Cortex of kidney (tissue), 1 donor: ENCODE measurements at places on chromosomes 7 and 10.

DNA sequence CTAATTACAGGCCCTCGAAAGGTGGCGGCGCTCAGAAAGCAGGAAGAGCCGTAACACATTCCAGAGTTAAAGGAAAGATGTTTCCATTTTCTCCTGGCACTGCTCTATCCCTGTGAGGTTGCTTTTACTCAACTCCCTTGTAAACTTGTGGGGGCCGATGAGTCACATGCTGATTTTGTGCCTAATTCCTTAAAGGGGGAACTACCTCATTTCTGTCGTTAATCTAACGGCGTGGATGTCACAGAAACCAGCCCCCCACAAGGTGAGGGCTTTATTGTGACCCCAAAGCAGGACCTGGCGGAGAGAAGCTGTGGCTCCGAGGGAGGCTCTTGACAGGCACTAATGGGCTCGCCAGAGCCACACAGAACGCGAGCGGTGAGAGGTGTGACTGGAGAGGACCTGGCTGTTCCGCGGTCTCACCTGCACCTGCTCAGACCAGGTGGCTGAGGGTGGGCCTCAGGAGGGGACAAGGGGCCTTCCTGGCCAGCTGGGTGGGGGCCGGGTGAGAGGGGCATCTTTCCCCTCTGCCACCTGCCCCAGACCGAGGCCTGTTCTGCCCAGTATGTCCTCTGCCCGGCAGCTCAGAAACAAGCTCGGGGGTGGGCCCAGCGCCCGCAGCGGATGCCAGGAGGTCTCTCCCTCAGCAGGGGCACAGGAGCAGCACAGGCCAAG is 50.9 kb downstream of the CALML3 start:
- no peak for DNase-seq

DNA sequence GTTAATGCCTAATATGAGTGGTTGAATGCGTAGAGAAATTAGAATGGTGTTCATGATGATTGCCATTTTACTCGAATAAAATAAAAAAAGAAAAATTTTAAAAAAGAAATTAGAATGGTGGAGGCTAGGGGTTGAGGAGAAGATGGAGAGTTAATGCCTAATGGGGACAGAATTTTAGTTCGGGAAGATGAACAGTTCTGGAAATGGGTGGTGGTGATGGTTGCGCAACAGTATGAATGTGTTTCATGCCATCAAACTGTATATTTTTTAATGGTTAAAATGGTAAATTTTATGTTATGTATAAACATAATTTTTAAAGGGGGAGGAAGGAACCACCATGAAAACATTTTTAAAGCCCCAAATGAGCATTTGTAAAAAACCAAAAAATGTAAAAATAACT is 140.1 kb upstream of the AGK start:
- DNase-seq, result no peak

- DNase-seq, result no peak
These were observed 15.3 kb downstream of the RASGEF1A start for GRCh38 chr10:43251419-43252165.

GRCh38 chr7:919924-920341 is 34.5 kb downstream of the ADAP1 start:
- no peak for DNase-seq

DNA sequence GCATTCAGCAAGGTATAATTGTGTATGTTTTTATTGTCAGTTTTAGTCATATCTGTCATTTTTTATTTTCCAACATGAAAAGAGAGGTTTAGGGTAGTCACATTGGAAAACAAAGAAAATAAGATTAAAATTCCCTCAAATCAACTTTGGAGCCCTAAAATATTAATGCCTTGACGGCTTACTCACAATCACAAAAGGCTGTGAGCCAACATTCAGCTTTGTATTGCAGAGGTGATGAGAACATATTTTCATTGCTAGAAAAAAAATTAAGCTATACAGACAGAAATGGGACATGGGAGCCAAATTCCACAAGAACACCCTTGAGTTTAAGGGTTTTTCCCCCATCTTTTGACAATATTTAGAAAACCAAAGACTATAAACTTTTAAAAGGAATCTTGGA is 30.2 kb downstream of the CALD1 start:
- DNase-seq, result no peak

GRCh38 chr10:73182568-73182967 is 14.6 kb downstream of the FAM149B1 start:
- no peak for DNase-seq

DNA sequence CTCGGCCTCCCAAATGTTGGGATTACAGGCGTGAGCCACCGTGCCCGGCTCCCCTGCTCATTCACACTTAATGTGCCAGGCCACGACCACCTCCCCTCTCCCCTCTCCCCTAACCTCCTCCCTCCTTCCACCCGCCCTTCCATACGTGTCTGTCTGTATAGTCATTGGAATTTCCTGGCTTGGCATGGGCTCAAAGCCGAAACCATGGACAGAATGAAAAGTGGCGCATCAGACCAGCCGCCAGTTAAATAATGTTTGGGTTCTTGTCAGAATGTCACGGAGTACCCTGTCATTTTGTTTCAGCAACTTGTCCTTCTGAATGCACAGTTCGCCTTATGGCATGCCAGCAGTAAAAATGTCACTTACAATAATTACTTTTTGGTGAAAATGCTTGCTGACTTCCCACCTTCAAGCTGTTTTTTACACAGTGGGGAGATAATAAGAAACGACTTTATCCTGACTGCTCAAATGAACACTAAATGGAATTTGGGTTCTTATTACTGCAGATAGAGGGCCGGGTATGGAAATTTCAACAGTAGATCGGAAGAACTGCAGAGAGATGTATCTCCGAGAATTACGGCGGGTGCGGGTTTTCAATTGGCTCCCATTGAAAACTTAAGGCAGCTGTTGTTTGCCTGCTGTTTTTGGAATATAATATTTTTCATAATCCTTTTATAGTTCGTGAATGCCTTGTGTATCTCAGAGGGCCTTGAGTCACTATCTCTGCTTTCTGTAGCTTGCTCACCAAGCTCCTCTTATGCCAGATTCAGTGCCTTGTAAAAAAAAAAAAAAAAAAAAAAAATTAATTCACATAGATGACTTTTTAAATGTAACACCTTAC is 65.5 kb upstream of the SH2B2 start:
- no peak for DNase-seq

DNA sequence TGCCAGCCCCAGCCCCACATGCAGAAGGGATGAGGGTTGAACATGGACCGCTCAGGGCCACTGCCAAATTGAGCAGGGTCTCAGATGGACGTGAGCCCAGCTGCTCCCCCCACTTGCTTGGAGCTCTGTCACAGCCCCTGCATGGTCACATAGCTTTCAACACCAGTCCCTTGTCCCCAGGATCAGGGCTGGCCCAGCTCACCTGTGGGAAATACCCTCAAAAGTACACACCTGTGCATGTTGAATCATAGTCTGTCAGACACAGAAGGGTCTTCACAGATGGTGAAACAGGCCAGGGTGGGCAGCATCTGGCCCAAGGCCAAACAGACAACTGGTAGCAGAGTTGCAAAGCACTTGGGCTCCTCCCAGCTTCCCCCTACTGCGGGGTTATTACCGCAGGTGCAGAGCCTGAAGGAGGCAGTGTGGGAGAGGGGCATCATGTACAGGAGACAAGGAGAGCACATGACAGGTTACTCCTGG is 77.6 kb upstream of the UNC5B start:
- DNase-seq, result no peak

GRCh38 chr10:129849452-129849750 is 114.7 kb downstream of the EBF3 start:
- DNase-seq, result no peak

- DNase-seq, result no peak
These were observed 56.9 kb upstream of the AOAH start for GRCh38 chr7:36781011-36781738.

DNA sequence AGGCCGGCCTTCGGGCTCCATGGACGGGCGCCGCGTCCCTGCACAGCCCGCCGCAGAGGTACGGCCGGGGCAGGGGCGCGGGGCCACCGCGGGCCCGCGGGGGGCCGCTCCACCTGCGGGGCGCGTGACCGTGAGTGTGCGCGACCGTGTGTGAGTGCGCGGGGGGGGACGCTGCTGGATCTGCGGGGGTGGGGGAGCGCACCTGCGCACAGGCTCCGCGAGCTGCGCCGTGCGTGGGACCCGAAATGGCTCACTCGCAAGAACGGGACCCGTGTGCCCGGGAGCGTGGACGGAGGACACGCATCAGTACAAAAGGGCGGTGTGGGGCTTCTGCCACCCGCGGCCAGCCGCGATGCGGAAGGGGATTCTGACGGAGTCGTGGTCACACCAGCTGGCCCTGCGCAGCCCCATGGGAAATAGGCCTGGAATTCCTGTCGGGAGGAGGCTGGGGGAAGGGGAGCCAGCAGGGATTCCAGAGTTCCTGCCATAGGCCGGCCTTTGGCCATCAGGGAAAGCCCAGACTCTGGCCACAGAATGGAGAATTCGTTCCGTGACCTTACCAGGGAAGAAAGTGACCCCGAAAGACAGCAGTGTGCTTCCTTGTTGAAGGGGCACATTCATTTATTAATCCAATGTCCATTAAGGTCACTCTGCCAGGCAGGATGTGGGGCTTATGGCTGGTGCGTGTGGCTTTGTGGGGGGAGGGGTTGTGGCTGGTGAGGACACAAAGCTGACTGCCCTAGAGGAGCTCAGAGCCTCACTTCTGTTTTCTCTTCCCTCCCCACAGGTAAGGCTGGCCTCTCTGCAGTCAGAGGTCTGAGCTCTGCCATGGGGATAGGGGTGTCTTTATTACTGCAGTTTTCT is 494 bp downstream of the REPIN1 start:
- DNase-seq, result no peak

GRCh38 chr7:141128506-141128905 is 54.6 kb downstream of the TMEM178B start:
- no peak for DNase-seq

DNA sequence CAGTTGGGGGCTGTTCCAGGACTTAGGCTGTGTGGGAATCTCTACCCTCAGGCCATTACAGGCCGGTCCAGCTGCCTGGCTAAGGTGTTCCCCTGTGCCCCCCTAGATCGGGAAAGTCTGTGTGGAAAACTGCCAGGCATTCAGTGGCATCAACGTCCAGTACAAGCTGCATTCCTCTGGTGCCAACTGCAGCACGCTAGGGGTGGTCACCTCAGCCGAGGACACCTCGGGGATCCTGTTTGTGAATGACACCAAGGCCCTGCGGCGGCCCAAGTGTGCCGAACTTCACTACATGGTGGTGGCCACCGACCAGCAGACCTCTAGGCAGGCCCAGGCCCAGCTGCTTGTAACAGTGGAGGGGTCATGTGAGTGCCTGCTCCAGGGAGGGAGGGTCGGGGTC is 27.1 kb upstream of the CSGALNACT2 start:
- no peak for DNase-seq

DNA sequence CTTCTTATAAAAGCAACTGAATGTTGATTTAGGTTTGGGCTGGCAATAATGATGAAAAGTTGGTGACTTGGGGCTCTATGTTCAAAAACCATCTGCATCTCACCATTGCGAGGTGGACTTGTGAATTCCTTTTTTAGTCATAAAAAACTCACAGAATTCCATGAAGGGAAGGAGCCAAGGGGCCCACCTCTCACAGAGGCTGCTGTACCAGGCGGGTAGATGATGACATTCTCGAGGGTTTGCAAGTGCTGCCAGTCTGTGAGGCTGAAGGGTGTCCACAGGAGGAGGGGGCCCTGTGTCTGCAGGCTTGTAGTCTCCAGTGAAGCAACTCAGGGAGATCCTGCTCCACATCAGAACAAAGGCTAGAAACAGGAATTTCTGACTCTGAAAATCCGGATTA is 195.5 kb upstream of the ZNF32 start:
- no peak for DNase-seq

DNA sequence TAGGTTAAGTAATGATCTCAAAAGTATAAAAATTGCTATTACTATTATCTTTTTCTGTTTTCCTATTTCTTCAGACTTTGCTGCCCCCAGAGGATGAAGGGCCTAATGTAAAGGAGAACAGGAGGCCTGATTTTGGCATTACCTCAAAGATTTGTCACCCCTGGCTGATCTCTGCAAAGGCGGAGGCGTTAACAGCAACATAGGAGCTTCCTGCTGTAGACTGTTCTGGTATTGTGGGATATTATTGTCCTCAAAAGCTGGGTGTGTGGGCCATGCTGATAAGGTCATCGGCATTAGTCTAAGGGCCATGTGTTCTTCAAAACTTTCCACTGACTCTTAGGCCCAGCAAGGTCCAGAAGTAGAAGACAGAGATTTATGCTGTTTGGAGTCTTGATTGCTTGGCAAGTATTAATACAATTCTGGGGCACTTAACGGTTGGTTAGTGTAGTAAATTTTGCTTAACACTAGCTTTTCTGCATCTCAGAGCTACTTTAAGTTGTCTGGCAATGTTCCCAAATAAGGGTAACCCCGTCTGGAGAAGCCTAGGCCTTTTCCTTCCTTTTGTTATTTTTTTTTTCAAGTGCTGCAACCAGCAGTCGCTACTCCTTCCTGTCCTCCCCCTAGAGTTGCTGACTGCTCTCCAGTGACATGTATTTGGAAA is 14.0 kb upstream of the ENTPD1 start:
- no peak for DNase-seq

DNA sequence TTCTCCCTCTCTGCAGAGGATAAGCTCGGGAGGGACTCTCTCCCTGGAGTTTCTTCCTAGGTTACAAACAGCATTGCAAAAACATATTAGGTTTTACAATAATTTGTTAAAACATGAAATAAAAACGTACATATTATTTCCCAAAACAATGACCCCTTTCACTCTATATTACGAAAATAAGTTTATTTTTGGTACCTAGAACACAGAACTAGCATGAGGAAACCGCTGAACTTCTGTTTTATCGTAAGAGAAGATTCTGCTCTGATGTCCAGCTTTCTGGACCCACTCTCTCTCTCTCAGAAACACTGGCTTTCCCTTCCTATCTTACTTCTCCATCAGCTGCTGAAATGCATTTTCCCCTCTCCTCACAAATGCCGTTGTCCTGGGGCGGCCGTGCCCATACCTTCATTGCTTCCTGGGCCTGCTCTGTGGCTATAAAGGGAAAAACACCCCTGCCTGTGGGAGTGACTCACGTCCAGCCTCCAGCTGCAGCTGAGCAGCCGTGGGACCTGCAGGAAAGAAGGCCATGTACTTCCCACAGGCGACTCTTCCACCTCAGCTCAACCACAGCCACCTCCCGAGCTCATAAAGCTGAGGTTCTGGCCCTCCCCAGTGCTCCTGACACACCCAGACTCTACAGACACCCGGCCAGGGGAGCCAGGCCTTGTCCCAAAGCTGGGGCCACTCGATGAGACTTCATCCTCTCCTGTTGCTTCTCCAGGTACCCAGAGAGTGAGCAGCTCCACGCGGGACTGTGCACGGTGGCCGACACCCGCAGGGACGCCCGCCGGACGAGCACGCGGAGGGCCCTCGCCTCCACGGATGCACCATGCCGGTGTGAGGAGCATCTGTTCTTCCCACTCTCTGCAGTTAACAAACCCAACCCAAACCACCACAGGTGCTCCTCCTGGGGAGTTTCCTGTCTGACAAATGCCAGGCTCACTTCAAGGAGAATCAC is 3.1 kb downstream of the GPER1 start:
- no peak for DNase-seq

DNA sequence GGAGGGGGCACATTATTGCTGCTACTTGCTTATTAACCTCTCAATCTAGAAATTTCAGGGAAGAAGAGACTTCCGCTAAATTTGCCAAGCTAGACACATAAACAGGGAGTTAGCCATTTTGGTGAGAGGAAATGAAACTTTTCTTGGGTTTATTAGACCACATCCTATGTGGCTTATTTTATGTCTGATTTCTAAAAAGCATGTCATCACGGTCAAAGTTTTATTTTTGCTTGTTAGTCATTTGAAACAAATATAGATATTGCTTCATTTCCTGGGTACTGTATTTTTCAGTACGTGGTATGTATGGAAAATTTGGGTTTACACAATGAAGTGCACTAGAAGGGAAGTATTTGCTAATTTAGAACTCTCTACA is 144.1 kb downstream of the TCF7L2 start:
- DNase-seq, result no peak

GRCh38 chr7:38190011-38190410 is 12.0 kb downstream of the STARD3NL start:
- no peak for DNase-seq

- DNase-seq, result no peak
These were observed 83.0 kb upstream of the DUSP5 start for GRCh38 chr10:110414548-110415309.
